Cerebellar nuclear complex (tissue), 1 donor: ENCODE measurements at places on chromosomes 13 and 19.

- no peak for DNase-seq
Observed at GRCh38 chr13:110097013-110097412, 209.9 kb downstream of the COL4A1 start.

DNA sequence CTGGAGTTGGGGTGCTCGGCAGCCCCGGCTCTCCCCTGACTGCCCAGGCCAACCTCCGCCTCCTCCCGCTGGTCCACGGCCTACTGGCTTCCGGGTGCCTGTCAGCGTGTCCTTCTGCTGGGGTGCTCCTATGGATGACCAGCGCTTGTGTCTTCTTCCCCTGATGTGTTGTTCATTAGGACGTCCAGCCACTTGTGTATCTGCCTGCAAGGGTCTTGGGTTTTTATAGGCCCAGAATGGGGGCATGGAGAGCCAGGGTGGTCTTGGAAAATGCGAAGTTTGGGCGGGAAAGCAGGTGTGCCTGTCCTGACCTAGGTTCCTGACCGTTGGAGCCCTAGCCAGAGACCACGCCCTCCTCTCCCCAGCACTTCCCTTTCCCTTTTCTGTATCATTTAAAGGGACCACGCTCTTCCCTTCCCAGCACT, 139.8 kb downstream of the SLITRK5 start:
- DNase-seq: no peak

- no peak for DNase-seq
Observed at GRCh38 chr19:5786593-5787408, 2.3 kb upstream of the PRR22 start.

- no peak for DNase-seq
Observed at GRCh38 chr13:43864921-43865320, 14.6 kb downstream of the CCDC122 start.

DNA sequence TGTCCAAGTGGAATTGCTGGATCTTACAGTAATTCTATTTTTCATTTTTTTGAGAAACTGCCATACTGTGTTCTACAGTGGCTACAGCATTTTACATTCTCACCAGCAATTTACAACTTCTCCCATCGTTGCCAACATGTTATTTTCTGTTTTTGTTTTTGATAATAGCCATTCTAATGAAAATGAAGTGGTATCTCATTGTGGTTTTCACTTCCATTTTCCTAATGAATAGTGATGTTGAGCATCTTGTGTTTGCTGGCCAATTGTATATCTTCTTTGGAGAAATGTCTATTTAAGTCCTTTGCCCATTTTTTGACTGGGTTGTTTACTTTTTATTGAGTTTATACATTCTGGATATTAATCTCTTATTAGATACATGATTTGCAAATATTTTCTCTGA, 38.6 kb downstream of the KCNRG start:
- DNase-seq: no peak

DNA sequence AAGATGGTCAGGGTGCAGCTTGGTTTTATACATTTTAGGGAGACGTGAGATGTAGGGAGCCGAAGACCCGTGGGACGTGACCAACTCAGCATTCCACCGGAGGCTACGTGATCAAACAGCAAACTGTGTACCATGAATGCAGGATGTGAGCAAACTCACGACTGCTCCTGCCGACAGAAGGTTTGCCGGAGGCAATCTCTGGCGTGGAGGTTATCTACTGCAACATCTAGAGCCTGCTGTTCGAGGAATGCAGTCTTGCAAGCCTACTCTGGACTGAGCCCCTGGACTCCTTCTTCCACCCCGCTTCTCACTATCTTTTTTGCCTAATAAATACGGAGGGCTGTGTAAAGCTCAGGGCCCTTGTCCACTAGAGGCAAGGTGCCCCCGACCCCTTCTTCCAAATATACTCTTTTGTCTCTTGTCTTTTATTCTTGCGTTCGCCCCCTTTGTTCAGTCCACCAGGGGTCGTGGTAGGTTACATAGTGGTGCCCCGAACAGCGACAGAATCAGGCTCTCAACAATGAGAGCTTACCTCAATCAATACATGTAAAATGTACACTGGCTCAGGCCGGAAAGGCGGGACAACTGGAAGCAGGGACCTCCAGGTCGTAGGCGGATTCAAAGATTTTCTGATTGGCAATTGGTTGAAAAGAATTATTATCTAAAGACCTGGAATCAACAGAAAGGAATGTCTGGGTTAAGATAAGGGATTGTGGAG, 8.9 kb upstream of the OR1I1 start:
- no peak for DNase-seq
